AG10803 (cell line): ENCODE measurements at places on chromosomes 4 and X.

DNA sequence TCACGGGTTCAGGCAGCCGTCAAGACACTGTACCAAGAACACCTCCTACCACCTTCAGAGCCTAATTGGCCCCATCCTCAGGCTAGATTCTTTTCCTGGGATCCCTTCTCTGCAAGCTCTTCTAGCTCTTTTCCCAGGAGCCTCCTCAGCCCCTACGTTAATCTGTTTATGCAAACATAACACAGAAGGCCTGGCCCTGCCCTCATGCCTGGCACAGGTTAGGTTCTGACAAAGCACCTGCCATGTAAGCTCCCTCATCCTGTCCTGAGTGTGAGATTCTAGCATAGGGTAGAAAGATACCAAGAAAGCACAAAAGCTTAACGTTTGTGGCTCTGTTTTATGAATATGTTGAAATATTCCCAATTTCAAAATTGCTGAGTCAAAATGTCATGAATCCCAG, 93.6 kb downstream of the IRF2 start:
- DNase-seq, result no peak

- DNase-seq, result no peak
Measured at GRCh38 chrX:135200297-135200696, 29.1 kb upstream of the CT55 start.

GRCh38 chr4:74904509-74905065, 28.3 kb upstream of the PARM1 start:
- no peak for DNase-seq

DNA sequence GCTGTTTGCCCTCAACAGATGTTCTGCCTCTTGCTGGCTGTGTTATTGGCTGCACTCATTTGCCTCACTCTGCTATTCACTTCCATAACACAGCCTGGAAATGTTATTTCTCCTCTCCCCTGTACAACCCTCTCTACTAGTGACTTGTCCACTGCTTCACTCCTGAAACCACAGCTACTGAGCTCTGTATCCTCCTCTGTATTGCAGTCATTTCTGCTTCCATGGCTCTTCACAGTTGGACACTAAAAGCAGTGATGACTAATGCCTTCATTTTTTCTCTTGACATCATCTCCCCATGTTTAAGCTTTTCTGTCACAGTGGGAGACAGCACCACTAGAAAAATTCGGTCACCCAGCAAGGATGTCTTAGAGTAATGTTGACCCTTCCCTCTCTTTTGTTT, 123.0 kb upstream of the PPP1R2C start:
- no peak for DNase-seq

GRCh38 chrX:10015723-10016518, 48.8 kb downstream of the CLDN34 start:
- DNase-seq, result peak; percentile 51

- no peak for DNase-seq
Measured at GRCh38 chrX:138150709-138151108, 560.8 kb downstream of the FGF13 start.

- peak; percentile 67 for DNase-seq
Measured at GRCh38 chr4:7808752-7809151, 130.9 kb downstream of the AFAP1 start.

GRCh38 chrX:121671649-121672048, 624.2 kb downstream of the GLUD2 start:
- no peak for DNase-seq

- DNase-seq, result peak; percentile 27
Measured at GRCh38 chr4:141668200-141668910, 32.0 kb downstream of the IL15 start.

DNA sequence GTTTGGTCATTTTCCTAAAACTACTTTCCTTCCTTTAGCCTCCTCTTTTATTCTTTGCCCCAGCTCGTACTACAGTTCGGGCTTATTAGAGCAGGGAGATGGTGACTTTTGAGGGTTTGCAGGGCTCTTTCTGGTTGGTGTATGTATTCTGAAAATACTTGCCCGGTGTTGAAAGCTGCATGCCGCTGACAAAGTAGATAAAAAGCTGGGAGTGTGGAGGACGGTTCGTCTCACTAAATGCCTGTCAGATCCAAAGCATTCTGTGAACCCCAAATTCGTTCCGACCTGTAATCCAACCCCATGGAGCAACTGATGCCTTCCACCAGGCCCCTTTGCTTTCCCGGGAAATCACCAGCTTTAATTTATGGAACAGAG, 19.2 kb downstream of the TRIM2 start:
- DNase-seq, result no peak

DNA sequence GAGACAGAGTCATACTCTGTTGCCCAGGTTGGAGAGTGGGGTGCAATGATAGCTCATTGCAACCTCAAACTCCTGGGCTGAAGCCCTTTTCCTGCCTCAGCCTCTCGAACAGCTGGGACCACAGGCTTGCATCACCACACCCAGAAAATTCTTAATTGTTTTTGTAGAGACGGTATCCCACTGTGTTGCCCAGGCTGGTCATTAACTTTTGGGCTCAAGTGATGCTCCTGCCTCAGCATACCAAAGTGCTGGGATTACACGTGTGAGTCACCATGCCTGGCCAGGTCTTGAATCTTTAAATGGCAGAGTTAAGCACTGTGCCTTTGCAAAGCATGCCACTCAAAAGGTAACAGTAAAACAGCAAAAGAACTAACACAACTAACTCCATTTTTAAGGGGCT, 28.6 kb upstream of the BBS12 start:
- peak; percentile 24 for DNase-seq

- DNase-seq, result peak; percentile 49
Measured at GRCh38 chrX:16552546-16552945, 97.4 kb upstream of the S100G start.

GRCh38 chr4:99436462-99436861, 1.3 kb upstream of the ADH7 start:
- no peak for DNase-seq

- DNase-seq, result peak; percentile 85
Measured at GRCh38 chrX:20067709-20068561, 48.8 kb downstream of the MAP7D2 start.

GRCh38 chr4:67014592-67014991, 530.7 kb downstream of the CENPC start:
- DNase-seq, result no peak

- no peak for DNase-seq
Measured at GRCh38 chr4:184143770-184144564, 73.7 kb downstream of the ENPP6 start.

GRCh38 chr4:175125410-175126068, 207.4 kb downstream of the ADAM29 start:
- DNase-seq, result no peak

- DNase-seq, result no peak
Measured at GRCh38 chr4:177127658-177128057, 182.0 kb upstream of the NEIL3 start.

- DNase-seq, result no peak
Measured at GRCh38 chrX:72306085-72306801, 529 bp upstream of the CITED1 start.

- DNase-seq, result peak; percentile 76
Measured at GRCh38 chrX:12304261-12304660, 166.0 kb downstream of the FRMPD4 start.
